ENCODE measurements at places on chromosomes 6 and 20.
A peak's percentile ranks its signal among the peaks of the same experiment; 100 is the strongest.

DNA sequence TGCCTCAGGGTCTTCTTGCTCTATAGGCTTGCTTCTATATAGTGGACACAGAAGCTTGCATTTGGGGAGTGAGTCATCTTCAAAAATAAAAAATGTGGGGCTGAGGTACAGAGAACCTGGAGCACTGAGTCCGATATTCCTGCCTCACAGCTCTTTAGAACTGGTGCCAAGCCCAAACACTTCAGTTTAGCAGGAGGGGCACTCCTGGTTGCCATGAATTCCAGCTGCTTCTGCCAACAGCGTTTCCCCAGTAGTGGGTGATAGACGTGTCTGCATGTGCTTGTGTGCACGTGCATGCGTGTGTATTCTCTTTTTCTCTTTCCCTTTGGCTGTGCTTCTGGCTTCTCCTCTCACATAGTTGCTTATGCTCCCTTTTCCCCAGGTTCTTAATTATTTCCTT lies 11.9 kb downstream of the DNPH1 start:
- DNase-seq: no peak

DNA sequence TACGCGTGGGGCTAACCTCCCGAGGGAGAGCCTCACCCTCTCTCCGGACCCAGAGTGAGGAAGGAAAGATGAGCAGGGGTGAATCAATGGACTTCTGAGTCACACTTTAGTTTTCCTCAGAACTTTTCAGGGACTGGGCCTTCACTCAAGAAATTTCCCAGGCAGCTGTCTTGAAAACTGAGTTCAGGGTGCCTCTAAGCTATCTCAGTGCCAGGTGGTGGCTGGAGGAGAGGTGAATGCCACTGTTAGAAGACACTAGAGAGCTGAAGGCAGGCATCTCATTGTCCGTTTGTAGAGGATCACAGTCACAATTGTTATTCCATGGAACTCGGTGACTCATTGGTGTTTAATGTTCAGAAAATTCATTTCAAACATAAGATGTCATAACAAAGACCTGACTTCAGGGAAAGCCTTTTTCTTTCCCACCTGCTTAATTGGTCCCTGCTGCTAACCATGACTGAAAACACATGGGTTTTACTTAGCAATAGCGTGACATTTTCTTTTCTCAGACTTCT lies 5.3 kb upstream of the SERPINB6 start:
- no peak for DNase-seq

DNA sequence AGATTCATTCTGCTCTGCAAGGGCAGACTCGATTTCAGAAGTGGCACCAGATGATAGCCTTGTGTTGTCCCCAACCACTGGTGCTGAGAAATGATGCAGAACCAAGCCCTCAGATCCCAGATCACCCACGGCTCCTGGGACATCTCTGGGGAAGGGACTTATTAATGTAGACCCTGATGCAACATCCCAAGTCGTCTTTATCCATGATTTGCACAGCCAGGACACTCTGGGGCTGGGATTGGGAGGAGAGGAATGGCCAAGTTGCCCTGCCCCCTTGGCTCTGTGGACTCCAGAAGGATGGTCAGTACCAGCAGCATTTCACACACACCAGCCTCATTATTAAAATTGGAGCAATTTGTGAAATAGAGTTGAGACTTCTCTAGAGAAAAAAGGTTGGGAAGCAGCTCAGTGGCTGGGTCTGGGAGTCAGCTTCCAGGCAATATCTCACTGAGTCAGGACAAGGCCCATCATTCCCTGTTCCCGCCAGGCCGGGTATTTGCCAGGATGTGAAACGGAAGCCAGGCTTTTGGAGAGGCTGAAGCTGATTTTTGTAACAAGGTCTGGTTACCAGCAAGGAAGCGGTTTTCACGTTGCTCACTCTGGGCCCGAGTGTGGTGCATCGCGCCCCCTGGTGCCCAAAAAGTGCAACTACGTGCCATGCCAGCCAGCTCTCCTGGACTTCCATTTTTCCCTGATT lies 67.4 kb downstream of the ZBTB2 start:
- DNase-seq: peak; percentile 70

- no peak for DNase-seq
Observed at GRCh38 chr6:142694054-142694453, 250.9 kb downstream of the HIVEP2 start.

GRCh38 chr6:158259136-158259535 lies 53.1 kb upstream of the TULP4 start:
- DNase-seq: no peak

GRCh38 chr6:52534966-52535390 lies 41.9 kb downstream of the TRAM2 start:
- no peak for DNase-seq

DNA sequence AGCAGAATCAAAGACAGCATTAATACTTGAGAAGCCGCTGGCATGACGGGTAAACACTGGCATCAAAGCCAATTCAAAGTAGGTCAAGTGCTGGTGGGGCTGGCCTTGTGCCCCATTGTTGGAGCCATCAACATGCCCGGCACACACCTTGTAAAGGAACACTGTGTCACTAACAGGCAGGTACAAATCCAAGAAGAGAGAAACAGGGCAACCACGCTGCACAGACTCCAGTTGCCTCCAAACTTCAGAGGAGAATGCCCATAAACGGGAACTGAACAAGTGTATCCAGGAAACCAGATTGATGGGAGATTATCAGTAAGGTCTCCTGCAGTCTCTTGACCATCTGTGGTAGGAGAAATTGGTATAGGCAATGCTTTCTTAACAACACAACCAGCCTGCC lies 127.0 kb upstream of the STXBP5 start:
- DNase-seq: no peak

DNA sequence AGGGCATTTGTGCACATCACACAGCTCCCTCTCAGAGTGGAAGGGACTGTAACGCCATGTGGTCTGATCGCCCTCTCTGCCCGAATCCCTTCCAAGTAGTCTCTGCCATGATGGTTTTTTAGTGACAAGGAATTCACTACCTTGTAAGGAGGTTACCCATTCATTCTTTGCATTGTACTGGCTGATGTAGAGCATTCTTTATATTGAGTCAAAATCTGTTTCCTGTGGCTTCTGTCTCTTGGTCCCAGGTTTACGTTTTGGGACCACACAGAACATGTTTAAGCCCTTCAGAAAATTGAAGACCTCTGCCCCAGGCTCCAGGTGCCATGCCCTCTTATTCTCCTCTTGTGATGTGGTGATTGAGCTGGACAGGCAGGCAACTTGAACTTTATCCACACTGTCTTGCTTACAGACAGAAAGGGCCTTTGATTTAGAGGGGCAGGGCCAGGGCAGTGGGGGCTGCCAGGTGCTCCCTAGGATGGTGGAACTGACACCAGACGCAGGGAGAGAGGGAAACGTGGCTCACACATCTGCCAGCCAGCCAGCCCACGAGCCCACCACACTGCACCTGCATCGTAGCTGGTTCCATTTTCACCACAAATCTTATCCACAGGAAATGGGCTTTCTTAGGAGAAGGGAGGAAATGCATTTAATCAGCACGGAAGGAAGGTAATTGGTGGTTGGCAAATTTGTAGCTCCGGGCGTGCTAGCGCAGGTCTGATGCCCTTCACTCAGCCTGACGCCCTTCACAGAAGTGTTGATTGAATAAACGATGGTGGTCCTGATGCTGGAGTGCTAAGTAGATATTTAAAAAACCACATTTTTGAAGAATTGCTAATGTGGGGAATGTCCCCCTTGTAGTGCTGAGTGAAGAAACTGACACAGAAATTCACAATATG lies 78.2 kb downstream of the TCP11 start:
- DNase-seq: no peak

- DNase-seq: no peak
Observed at GRCh38 chr20:11905460-11906179, 12.1 kb upstream of the BTBD3 start.

DNA sequence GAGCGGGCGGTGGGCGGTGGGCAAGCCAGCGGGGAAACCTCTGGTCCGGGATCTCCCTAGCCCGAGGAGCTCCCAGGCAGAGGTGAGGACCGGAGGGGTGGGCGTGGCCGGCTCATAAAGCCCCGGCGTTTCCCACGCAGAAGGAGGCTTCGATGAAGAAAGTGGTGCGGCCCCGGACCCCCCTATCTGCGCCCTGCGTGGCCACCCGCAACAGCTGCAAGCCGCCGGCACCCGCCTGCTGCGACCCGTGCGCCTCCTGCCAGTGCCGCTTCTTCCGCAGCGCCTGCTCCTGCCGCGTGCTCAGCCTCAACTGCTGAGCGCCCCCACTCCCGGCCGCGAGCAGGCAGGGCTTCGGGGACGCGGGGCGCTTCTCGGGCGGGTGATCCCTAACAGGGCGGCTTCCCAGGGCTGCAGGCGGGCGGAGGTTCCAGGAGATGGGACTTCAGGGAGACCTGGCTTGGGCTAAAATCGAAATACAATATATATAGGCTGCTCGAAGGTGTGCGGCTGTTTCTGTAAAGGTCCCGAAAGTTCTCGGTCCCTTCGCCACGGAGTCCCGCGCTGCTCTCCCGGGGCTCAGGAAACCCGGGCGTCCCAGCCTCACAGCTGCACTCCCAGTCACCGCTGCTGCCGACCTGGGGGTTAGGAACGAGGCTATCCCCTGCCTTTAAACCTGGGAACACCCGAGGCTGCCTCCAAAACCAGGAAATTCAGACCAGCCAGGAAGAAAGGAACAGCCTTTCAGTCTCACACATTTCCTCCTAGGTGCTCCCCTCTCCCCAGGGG lies 27.8 kb downstream of the ASIP start:
- DNase-seq: peak; percentile 9

DNA sequence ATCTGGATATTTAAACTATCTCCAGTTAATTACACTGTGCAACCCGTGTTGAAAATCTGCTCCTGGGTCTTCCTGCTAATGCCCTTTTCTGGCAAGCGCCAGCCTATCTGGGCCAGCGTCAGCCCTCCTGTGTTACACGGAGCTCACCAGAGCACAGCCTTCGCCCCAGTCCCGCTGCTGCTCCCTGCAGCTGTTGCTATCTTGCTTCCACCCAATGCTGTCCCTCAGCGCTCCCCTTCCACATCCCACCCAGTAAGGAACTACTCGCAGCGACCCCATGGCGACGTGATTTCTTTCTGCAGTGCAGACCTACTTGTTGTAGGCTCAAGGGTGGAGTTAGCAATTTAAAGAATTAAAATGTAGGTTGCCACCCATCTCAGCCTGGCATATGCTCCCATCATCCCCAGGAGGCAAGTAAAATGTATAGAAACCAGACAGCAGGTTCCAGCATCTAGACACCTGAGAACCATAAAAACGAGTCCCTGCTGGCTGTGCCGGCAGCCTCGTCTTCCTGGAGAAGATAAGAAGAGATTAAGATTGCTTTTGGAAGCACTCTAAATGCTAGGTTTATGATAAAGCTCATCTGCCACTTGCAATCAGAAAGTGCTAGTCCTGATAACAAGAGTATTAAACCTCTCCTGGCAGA lies 254.3 kb upstream of the FOXQ1 start:
- DNase-seq: no peak

DNA sequence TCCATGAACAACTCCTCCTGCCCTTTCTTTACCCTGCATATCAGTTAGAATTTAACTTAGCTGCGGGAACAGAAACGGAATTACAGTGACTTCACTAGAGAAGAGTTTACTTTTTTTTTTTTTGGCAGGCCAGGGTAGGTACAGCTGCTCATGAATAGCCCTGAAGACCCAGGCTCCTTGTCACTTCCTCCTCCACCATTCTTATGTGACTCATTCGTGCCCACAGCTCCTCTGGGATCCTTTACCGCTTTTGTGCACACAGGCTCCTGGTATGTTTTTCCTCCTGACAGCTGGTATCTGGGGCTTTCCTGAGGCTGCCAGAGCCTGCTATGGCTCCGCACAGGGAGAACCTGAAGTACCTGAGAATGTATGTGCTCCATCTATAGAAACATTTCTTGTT lies 3.9 kb upstream of the KCNS1 start:
- DNase-seq: no peak

- no peak for DNase-seq
Observed at GRCh38 chr20:5195655-5196054, 68.8 kb downstream of the CDS2 start.

- no peak for DNase-seq
Observed at GRCh38 chr20:32285082-32285620, 7.7 kb downstream of the KIF3B start.

- no peak for DNase-seq
Observed at GRCh38 chr6:49556429-49556837, 6.0 kb downstream of the C6orf141 start.

DNA sequence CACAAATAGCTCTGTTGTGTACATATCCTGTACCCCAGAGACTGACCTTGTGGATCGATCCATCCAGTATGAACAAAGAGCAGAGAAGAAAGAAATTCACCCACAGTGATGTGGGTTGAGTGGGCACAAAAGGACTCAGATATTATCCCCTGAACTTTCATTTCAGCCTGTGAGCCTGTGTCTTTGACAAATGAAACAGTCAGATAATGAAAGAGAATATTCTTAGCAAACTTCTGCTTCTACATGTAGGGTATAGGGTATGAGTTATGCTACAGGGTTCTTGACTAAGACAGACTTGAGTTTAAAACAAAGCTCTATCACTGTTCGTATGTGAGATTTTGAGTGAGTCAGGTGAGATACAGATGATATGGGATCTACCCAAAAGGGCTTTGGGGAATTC lies 359.7 kb downstream of the MAFB start:
- no peak for DNase-seq

- DNase-seq: no peak
Observed at GRCh38 chr20:47586649-47587294, 85.1 kb downstream of the NCOA3 start.

GRCh38 chr6:135895231-135895911 lies 43.9 kb downstream of the PDE7B start:
- DNase-seq: no peak

- no peak for DNase-seq
Observed at GRCh38 chr6:124080483-124080882, 276.8 kb downstream of the NKAIN2 start.

- no peak for DNase-seq
Observed at GRCh38 chr20:60137657-60138245, 179.5 kb downstream of the CDH26 start.

DNA sequence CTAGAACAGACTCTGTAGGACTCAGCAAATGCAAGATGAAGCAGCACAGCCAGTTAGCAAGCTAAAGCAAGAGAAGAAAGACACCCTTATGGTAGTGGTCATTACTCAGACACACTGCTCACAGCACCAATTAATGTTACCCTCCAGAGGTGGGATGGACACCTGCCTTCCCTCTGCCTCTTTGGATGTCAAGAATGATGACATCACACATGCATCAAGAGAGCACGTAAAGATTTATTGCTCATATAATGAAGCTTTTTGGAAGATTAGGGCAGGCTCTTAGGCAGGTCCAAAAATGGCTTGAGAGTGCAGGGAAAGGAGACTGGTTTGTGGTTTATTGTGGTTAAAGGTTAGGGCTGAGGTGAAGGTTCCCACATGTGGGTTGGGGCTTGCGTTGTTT lies 137.0 kb downstream of the PRDM13 start:
- DNase-seq: no peak

DNA sequence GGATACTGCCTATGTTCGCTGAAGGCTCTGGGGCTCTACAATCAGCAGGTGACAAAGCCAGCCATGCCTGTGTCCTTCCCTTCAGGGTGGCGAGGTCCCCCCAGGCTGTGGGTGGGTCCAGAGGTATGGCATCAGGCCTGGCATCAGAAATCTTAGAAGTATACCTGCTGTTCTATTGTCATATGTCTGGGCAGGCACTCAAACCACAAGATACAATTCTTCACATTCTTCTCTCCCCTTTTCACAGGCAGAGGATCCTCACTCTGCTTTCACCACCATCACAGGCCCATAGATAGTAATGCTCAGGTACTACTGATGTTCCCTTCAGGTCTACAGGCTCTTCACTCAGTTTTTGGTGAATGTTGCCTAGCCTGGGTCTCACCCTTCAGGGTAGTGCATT lies 1180.0 kb upstream of the CITED2 start:
- no peak for DNase-seq
